ENCODE measurements at places on chromosomes 3 and 15.

GRCh38 chr3:57948781-57949242 lies 59.4 kb upstream of the FLNB start:
- DNase-seq = no peak

DNA sequence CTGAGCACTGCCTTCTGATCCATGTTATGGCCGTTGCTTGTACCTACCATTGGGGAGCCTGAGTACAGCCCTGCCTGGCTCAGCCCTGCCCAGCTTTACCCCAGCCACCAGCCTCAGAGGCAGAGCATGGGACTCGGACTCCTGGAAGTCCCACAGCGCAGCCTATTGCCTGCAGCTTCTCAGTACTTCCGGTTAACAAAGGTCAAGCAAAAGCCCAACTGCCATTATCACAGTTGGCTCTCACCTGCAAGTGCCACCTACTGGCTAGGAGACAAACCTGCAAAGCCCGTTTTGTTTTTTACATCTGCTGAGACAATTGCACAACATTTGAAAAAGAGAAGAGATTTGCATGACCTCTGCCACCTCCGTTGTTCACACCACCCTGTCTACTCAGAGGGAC lies 1081.7 kb downstream of the NAALADL2 start:
- no peak for DNase-seq

DNA sequence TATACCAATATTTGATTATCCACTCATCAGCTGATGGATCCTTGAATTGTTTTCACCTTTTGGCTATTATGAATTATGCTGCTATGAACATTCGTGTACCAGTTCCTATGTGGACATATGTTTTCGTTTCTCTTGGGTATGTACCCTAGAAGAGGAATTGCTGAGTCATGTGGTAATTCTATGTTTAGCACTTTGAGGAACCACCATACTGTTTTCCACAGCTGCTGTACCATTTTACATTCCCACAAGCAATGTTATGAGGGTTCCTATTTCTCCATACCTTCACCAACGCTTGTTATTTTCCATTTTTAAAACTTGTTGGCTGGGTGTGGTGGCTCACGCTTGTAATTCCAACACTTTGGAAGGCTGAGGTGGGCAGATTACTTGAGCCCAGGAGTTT lies 62.9 kb downstream of the RPLP1 start:
- DNase-seq = no peak

- DNase-seq = peak; percentile 28
Observed at GRCh38 chr3:80769683-80770082, 991.8 kb downstream of the GBE1 start.

DNA sequence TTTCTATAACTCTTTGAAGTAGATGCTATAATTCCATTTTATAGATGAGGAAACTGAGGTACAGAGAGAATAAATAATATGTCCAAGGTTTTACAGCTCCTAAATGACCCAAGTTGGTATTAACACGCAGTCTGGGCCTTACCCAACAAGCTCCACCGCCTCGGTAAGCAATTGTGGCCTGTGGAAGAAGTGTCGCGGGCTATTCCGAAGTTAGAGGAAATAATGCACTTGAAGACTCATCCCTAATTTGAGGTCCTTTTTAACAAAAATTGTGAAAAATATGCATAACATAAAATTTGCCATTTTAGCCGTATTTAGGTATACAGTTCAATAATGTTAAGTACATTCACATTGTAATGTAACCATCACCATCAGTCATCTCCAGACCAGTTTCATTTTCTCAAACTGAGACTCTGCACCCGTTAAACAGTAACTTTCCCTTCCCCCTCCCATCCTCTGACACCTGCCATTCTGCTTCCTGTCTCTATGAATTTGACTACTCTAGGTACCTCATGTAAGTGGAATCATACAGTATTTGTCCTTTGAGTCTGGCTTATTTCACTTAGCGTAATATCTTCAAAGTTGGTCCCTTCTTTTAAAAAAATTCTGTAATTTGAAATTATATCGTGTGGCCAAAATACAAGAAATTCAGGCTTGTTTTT lies 18.2 kb downstream of the IDH3A start:
- no peak for DNase-seq

DNA sequence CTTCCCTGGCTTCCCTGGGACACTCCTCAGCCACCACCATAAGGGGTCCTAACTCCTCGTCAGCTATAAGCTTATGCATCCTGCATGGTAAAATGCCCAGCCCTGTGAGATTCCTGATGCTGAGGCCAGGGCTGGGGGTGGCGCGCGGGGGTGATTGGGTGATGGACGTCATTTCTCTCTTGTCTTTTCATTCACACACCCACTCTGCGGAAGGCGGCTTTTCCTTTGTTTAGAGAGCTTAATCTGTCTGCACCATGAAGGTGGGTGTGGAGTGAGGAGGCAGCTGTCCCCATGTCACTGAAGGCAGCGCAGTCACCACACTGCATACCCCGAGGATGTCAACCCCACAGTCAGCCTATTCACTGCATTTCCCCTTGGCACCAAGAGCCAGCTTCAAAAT lies 110.0 kb upstream of the NSMCE3 start:
- no peak for DNase-seq

- no peak for DNase-seq
Observed at GRCh38 chr3:118636841-118637240, 397.8 kb downstream of the IGSF11 start.

- DNase-seq = no peak
Observed at GRCh38 chr3:50264383-50264963, 4.5 kb upstream of the SEMA3B start.

GRCh38 chr3:37967260-37967881 lies 23.2 kb upstream of the VILL start:
- DNase-seq = peak; percentile 49

GRCh38 chr15:56367156-56367555 lies 1.9 kb downstream of the TEX9 start:
- no peak for DNase-seq

DNA sequence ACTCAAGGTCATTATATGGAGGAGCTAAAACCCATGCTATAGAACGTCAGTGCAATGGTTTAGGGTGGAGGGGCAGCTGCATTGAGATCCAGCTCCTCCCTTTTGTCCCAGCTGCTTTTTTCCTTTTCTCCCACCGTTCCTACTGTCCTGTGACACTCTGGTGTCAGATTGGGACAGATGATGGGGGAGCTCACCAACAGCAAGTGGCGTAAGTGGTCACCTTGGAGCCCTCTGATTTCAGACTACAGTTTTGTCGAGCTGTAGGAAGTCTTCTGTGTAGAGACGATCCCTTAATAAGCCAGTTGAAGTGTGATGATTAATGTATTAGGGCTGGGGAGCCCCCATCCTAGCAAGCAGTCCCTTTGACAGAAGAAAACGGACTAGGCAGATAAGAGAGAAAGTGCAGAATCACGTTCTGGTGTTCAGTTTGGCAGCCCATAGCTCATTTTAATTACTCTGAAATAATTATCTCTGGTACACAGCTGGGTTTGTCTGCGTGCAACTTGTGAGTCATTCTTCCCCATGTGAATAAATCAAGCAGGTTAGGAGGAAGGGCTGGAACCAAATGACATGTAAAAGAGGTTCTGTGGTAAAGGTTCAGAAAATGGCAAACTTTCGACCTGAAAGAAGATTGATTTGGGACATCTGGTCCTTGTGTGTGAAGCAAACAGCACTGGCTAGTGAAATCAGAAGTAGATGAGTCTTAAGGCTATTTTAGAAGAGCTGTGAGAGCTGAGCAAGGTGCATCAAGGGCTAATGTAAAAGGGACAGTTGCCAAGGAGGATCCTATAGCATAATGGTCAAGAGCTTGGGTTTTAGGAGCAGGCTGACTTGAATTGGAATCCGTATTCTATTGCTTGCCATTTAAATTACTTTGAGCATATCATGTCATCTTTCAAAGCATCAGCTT lies 241.4 kb downstream of the EDEM1 start:
- DNase-seq = peak; percentile 94

DNA sequence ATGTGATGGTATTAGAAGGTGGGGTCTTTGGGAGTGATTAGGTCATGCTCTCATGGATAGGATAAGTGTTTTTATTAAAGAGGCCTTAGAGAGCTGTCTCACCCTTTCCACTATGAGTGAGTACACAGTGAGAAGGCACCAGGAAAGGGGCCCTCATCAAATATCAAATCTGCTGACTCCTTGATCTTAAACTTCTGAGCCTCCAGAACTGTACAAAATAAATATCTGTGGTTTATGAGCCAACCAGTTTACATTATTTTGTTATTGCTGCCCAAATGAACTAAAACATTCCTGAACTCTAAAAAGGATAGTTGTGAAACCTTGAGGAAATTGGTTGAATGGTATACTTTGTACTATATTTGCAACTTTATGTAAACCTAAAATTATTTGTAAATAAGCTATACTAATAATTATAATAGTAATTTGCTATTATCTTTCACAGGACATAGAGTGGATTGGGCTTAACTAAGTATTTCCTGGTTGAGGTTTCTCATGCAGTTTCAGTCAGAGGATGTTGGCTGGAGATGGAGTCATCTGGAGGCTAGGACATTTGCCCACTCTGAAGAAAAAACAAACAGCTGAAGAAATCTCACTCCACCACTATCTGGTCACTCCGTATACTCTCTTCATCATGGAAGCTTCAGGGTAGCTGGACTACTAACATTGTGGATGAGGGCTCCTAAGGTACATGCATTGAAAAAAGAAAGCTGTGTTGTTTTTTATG lies 1068.6 kb upstream of the CADM2 start:
- DNase-seq = no peak

DNA sequence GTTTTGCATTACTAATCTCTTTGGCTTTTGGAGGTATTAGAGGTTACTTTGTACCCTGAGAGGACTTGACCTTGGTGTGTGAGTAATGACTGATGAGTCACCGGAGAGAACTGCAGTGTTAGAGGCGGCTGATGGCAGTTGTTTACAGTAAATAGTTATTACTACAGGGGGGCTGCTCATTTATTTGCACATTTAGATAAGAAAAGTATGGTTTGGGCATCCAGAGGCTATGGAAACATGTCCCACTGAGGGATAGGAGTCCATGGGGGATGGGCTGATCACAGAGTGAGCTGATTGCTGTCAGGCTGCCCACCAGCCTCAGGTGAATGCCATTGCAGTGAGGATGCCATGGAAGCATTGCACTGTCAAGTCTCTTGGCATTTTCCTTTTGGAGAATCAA lies 17.3 kb upstream of the STAC start:
- no peak for DNase-seq

GRCh38 chr3:177069514-177070329 lies 127.6 kb downstream of the TBL1XR1 start:
- no peak for DNase-seq

DNA sequence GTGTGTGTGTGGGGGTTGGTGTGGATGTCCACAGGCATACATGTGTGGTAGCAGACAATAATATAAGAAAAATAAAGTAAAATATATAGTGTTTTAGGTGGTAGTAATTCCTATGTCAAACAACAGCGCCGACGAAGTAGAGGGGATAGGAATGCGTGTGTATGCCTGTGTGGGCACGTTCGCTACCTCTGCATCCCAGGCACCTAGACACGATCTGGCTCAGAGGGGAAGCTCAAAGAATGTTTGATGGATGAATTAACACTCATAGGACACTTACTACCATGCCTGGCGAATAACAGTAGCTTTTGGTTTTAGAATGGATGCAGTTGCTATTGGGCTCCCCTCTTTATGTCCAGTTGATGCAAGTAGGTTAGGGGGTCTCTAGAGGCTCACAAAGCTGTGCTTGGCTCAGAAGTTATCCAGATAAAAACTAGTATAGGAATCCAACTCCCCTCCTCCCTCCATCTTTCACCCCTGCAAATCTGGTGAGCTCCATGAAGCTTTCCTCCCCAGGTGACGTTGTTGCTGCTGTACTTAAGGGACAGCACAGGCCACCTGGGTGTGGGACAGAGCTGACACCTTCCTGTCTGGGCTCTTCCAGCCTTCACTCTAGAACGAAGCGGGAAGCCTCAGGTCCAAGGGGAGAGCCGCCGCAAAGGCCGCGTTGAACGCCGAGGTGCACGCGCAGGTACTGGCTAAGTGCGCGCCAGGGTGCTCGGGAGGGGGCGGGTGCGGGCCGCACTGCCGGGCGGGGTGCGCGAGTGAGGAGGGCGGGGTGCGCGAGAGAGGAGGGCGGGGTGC lies 192.6 kb upstream of the LYSMD4 start:
- DNase-seq = peak; percentile 66

GRCh38 chr3:23474580-23475357 lies 271.6 kb downstream of the UBE2E2 start:
- no peak for DNase-seq

GRCh38 chr3:111813441-111813840 lies 45.6 kb upstream of the PHLDB2 start:
- DNase-seq = no peak

GRCh38 chr3:52393131-52393807 lies 51.6 kb downstream of the SEMA3G start:
- DNase-seq = no peak

GRCh38 chr3:146537603-146538002 lies 6.8 kb downstream of the PLSCR1 start:
- DNase-seq = no peak

Measured in erythroblast (primary cell).